Right hindlimb (tissue), 1 donor: ENCODE measurements at places on chromosomes 1 and 21.

- no peak for DNase-seq
Measured at GRCh38 chr1:160844447-160845232, 18.0 kb downstream of the CD244 start.

DNA sequence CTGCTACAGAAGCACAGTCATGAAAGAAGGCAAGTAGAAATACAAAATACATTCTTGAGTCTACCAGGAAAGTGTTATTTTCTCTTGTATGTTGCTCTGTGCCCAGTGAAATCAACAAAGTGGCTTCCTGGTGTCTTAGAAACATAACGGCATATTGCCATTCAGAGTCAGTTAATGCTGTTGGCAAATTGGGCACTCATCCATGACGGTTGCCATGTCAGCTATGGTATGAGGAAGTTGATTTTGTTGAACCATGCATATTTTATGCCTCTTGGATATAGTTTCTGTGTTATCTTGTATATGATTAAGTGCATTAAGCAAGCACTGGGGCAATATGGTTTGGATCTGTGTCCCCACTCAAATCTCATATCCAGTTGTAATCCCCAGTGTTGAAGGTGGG is 153.1 kb upstream of the CXADR start:
- no peak for DNase-seq

GRCh38 chr1:198102454-198102827 is 54.4 kb upstream of the NEK7 start:
- no peak for DNase-seq

DNA sequence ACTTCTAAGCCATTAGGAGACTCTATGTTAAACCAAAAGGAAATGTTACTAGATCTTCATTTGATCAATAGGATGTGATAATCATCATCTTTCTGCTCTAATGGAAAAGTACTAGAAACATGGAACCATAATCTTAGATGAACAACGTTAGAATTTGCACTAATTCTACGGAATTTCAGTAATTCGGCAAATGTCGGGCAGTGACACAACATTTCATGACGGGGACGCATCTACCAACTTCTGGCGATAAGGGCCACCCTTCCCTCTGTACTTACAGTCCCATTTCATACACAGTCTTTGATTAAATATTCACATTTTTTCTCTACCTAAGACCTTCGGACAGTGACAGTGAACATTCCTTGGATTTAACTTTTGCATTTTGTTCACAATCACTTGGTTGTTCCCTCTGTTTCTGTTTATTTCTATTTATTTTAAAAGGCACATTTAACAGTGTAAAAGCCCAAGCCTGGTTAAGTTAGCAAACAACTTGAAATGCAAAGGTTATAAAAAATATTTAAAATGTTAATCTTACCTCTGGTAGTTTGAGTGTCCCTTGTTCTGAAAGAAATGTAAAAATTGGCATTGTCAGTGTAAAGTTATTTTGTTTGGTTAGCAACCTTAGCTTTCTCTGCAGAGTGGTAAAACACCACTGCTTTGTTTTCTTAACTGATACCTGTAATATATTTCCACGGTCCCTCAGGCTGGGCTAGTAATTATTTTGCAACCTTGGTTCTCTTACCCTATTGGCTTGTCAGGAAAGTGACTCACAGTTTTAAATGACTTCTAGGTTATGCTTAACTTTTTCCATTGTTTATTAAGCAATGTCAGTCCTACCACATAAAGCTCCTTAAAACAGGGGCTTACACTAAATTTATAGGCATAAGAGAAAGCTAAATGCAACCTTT is 276.9 kb downstream of the VAV3 start:
- DNase-seq, result no peak

- DNase-seq, result no peak
Measured at GRCh38 chr21:15058854-15059263, 5.9 kb downstream of the NRIP1 start.

DNA sequence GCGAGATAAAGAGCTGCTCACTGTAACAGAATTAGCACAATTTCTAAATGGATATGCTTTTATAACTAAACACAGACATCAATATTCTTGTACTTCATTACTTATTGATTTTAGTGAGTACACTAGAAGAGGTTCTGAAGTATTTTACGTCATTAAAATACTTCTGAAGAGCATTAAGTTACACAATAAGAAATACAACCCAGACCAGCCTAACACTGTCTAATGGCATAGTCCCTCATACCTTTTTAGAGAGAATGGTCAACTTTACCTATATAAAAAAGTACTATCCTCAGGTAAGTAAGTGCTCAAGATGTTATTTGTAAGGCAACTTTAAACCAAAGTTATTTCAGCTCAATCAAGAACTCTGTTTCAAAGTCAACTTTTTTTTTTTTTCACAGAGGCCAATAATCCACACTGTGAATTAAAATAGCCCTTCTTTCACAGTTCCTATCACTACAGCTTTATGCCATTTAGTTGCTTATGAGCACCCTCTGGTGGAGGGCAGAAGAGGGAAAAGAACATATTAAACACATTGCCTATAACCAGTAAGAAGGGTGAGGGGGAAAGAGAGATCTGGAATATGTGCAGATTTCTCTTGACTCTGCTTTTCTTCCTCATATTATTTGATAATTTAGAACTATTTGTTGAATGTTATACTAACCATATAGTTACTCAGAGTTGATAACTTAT is 182.1 kb upstream of the DMRTA2 start:
- no peak for DNase-seq
